Lung (tissue), 17 donors: ENCODE measurements at places on chromosomes 11 and 22. TPM values are rescaled to one million over a fixed set of nuclear protein-coding genes. Genes with fewer than 3 reads are reported as not detected.

CSF2RB gene
- total RNA-seq: 26.8 TPM

ART5 gene
- 1.7 TPM for total RNA-seq

ABTB2 gene
- total RNA-seq: 2.8 TPM

RAB36 gene
- total RNA-seq: 27.5 TPM

TIGD3 gene
- total RNA-seq: not detected

APLNR gene
- total RNA-seq: 93.8 TPM

- DNase-seq: no peak
Measured at GRCh38 chr22:28773461-28773867, 969 bp downstream of the CCDC117 start.

DNA sequence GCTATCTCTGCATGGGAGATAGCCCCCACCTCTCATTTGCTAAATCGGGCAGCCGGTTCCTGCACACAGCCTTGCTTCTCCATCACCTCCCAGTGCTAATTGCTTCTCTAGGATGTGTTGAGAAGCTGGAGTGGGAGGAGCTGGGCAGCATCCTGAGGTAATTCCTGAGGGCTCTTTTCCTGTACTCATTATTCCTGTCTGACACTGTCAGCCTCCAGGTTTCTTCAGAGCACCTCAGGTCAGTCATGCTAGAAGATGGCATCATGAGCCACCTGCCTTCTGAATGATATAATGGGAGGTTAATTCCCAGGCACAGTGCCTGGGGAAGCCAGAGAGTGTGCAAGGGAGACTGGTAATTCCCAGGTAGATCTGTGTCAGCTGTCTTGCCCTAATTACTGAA, 133.0 kb downstream of the RAB38 start:
- no peak for DNase-seq

GRCh38 chr11:104526006-104526405, 362.1 kb upstream of the PDGFD start:
- no peak for DNase-seq

GRCh38 chr11:31218847-31219246, 150.7 kb downstream of the DCDC1 start:
- no peak for DNase-seq

DNA sequence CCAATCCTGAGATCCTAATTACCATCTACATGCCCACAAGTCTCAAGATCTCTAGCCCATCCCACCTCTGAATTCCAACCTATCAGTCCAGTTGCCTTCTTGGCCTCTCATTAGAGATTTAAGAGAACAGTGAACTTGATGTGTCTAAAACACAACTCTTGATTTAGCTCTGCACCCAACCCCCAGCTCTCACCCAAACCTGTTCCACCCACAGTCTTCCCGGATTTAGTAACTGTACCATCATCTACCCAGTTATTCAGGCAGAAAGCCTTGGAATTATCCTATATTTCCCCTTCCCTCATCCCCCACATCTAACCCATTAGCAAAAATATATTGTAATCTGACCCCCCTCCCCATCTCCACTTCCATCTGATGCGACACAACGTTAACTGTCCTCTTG, 24.0 kb upstream of the YWHAH start:
- no peak for DNase-seq
